Stimulated activated CD4-positive, alpha-beta T cell treated with anti-CD3 and anti-CD28 coated beads, TNF-alpha, amount 100 ng/mL, for 1 hour (primary cell): ENCODE measurements at places on chromosomes 16 and 17.

DNA sequence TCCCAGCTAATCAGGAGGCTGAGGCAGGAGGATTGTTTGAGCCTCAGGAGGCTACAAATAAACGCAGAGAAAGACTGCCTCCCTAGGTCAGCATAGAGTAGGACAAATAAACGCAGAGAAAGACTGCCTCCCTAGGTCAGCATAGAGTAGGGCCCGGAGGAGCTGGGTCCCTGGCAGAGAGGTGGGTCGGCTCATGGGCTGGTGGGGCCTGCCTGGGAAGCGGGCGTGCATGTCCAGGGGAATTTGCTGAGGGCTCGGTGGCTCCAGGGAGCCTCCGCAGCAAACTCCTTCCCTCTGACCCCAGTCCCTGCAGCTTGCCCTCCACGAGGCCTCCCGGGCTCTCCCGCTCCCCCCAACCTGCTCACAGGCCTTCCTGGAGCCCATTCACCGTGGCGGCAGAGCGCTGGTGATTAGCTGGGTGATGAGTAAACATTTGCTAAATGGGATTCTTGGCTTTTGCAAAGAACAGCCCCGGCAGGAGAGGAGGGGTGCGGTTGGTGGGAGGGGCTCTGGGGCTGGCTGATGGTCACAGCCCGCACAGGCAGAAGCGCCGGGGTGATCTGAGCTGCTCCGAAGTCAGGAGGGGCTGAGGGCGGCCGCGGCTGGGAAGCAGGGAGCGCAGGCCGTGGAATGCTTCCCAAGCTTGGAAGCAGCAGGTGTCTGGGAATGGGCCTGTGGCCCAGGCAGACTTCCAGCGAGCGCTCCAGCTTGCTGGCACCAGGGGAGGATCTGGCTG is 93.1 kb downstream of the RTN4RL1 start:
- no peak for DNase-seq

DNA sequence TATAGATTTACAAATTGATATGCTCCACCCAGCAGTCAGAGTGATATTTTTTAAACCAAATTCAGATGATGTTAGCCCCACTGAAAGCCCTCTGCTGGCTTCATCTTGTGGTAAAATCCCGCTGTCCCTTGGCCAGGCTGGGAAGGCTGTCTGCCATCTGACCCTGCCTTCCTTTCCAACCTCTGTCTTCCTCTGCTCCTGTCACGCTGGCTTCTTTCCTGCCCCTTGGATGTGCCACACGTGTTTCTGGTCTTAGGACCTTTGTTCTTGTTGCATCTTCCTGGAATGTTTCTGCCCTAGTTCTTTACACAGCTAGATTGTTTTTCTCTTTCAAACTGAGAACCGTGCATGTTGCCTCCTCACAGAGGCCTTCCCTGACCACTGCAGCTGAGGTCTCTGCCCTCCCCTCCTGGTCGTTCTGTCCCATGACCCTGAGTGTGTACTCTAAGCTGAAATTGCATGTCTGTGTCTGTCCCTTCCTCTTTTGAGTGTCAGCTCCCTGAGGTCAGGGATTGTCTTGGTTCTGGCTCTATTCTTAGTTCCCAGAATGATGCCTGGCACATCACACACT is 11.4 kb downstream of the NT5M start:
- DNase-seq: no peak

DNA sequence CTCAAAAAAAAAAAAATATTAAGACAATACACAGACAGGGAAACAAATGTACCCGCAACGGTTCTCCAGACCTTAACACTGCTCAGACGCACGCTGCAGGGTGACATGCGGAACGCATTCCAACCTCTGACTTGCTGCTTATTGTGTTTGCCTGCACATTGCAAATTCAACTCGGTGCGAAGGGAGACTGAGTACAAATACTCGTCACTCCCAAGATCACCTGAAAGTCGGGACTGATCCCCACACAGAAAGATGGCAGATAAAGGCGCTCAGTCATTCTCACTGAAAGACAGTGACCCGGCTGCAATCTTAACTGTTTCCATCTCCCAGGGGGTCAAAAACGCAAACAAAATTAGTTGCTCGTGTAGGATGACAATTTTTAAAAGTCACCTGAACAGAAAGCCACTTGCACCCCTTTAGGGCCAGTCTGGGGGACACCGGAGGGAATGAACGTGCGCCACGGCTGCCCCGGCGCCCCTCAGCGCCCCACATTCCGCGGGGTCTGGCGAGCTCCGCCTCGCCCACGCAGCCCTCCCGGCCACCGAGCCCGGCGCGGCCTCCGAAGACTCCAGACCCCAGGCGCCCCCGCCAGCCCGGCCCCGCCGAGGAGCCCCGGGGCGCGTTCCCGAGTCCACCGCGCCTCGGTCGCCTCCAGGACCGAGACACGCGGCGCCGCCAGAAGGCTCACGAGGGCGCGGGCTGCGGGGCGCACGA is 589 bp downstream of the CLCN7 start:
- DNase-seq: no peak

DNA sequence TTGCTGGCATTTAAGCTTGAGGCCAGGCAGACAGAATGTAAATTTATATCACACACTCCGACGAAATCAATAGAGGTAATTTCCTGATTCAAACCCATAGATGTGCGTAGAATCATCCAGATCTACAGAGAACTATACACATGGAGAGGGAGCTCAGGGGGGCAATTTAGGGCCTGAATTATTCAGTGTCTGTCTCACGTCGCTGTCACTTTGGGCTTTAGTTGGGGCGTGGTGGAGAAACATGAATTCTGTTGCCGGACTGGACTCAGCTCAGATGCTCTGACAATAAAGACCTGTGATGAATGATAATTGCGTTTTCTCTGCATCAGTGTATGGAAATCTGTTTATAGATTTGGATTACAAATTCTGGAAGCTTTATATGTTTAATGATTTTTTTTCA is 32.5 kb upstream of the HS3ST2 start:
- DNase-seq: no peak

DNA sequence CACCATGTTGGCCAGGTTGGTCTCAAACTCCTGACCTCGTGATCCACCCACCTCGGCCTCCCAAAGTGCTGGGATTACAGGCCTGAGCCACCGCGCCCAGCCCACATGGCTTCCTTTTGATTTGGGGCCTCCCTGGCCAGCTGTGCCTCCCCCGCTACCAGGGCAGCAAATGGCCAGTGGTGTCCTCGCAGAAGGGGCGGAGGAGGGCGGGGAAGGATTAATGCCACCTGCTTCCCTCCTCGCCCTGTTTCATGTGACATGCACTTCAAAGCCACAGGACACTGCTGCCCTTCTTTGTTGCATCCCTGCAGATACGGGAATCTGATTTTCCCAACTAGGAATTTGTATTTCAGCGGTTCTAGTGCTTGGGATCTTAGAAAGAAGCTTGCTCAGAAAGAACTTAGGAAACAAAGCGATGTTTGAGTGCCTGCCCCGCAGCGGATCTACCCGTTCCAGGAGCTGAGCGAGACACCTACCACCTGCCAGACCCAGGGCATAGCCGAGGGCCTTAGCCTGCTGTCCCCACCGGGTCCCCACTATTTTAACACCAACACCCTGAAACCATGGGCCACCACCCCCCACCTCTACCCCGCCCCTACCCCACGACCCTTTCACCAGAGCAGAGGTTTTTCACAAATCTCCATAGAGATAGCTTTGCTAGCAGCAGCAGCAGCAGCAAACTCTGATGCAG is 37.7 kb upstream of the CCDC182 start:
- no peak for DNase-seq

- no peak for DNase-seq
Measured at GRCh38 chr16:51949282-51949681, 597.7 kb downstream of the TOX3 start.

DNA sequence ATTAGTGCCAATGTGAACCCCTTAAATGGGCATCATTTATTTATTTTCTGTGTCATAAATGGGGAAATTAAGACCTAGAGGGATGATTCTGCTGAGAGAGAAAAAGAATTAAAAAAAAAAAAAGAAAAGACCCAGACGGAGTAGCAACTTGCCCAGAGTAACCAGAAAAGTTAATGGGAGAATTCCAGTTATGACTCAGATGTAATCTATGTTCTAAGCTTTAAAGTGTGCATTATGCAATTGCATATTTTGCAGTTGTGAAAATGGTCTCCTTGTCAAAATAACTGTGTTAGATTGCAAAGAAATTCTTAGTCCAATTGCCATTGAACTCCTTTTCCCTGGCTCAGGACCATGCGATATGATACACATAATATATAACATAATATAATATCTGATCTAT is 38.6 kb upstream of the TBX2 start:
- DNase-seq: no peak
